T-helper 22 cell (primary cell): ENCODE measurements at places on chromosomes 3 and 15.

GRCh38 chr3:45932112-45932511, 11.2 kb upstream of the CXCR6 start:
- DNase-seq = no peak

DNA sequence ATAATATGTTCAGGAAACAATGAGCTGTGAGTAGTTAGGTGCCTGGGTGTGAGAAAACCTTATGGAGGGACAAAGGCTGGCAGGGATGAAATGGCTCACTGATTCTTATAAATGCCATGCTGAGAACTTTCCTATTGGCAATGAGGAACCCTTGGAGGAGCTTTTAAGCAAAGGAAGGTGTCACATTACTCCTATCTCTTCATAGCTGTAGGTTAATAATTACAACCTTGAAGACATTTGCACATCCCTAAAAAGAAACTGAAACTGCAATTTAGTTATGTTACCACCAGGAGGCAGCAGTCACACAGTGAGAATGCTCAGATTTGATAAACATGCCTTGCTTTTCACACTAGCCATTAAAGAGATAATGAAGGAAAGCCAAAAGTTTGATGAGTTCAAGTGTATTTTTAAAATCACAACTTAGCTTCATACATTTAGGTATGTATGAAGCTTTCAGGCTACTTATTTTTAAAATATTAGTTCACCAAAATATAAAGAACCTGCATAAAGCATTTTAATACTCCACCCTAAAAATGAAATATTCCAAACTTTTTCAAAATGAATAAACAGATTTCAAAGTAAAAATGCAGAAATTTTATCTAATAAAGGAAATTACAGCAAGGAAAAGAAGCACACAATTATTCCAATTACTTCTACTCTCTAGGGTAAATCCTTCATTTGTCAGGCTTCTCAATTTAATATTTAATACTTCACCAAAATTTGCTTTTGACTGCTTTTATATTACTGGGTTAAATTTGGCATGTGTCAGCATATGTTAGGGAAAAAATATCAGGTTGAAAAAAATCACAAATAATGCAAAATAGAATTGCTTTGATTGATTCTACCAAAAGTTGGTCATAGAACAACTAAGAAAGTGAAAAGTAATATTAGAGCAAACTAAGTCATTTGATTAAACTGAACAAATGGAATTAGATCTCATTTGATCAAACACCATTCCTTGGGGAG, 136.9 kb upstream of the SLC2A2 start:
- DNase-seq = no peak

DNA sequence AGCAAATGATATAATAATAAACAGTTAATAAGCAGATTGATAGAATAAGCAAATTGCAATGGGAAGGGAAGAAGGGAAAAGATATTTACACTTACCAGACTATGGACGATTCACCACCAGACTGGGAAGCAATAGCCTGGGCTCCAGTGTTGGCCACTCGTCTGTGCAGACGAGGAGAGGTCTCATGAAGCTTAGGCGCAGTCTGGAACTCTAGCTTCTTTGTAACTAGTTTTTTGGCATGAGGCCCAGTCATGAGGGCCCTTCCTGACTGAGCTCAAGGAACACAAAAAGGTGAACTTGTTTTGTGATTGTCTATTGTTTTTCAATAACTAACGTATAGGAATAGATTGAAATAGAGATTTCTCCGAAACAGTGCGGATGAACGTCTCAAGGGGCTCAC, 63.3 kb upstream of the GATM start:
- no peak for DNase-seq

DNA sequence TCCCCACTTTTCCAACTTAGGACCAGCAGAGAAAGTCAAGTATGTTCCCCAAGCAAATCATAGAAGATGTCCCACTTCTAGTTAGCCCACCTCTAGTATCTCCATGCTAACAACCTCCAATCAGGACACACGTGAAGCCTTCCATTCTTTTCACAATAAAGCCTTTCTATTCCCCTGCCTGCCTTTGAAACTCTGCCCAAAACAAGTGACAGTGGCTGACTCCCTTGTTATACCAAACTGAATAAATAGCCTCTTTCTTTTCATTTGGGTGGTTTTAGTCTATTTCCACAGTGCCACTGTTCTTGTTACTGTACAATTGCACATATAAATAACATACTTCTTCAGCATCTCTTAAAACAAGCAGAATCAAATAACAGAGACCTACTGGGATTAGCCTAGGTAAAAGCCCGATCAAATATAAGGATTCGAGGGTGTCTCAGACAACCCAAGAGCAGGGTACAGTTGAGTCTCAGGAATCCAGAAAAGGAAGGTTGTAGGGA, 118.0 kb upstream of the NPHP3 start:
- no peak for DNase-seq

DNA sequence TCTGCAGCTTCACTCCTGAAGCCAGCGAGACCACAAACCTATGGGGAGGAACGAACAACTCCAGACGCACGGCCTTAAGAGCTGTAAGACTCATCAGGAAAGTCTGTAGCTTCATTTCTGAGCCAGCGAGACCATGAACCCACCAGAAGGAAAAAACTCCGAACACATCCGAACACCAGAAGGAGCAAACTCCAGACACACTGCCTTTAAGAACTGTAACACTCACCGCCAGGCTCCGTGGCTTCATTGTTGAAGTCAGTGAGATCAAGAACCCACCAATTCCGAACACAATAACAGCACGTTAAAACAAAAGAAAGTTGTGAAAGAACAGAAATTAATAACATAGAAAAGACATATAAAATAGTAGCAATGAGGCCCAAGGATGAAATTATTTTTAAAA, 300.5 kb upstream of the MDFIC2 start:
- DNase-seq = no peak

DNA sequence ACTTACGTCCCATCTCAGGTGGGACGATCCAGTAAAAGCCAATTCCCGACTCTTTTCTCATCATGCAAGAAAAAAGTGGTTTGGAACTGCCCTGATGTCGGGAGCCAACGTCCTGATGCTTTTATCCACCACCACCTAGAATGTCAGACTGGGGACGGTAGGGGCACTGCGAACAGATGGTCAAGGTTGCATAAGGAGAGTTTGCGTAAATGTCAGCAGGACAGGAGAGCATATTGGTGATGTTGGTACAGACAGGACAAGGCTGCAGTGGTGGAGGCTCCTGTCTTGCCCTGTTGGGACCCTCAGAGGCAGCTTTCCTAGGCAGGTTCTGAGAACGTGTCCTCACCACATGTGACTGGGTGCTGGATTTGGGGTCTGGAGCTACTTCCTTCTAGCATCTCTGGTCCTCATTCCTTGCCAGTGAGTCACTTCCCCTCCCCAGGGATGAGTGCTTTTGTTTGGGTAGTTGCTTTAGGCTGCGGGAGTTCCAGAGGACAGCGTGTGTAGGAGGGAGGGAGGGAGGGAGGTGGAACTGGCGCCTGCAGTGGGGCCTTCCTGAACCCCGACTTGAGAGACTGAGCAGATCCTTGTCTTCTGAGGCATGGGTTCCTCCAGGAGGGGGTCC, 21.0 kb downstream of the THSD4 start:
- DNase-seq = no peak

DNA sequence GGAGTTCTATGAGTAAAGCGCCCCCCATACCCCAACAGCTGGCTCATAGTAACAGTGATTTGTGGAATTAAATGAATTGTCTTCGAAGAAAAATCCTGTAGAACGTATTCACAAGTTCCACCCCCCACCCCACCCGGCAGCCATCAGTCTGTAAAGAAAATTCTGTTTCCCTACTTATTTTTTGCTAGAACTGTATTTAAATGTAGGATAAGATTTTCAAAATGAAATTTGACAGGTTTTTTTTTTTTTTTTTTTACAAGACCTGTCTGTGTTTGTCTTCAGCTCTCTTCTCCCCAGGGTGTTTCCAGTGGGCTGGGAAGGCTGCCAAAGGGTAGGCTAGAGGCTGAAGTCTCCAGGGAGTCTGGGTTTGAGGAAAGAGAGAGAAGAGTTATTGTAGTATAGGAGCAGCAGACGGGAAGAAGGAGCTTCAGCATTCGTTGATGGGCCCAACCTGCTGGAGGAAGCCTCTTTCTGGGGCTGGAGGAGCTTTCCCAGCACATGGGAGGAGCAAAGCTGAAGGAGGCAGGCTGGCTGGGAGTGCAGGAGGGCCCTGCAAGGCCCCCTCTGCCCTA, 130.6 kb upstream of the SEMA6D start:
- no peak for DNase-seq

GRCh38 chr3:43104660-43105595, 951 bp downstream of the POMGNT2 start:
- no peak for DNase-seq

GRCh38 chr3:37545479-37545878, 316.2 kb upstream of the CTDSPL start:
- DNase-seq = no peak
